Pulmonary artery endothelial cell (primary cell): ENCODE measurements at places on chromosomes 1 and 21.

GRCh38 chr1:59553371-59553770 is 256.5 kb downstream of the FGGY start:
- DNase-seq: no peak

DNA sequence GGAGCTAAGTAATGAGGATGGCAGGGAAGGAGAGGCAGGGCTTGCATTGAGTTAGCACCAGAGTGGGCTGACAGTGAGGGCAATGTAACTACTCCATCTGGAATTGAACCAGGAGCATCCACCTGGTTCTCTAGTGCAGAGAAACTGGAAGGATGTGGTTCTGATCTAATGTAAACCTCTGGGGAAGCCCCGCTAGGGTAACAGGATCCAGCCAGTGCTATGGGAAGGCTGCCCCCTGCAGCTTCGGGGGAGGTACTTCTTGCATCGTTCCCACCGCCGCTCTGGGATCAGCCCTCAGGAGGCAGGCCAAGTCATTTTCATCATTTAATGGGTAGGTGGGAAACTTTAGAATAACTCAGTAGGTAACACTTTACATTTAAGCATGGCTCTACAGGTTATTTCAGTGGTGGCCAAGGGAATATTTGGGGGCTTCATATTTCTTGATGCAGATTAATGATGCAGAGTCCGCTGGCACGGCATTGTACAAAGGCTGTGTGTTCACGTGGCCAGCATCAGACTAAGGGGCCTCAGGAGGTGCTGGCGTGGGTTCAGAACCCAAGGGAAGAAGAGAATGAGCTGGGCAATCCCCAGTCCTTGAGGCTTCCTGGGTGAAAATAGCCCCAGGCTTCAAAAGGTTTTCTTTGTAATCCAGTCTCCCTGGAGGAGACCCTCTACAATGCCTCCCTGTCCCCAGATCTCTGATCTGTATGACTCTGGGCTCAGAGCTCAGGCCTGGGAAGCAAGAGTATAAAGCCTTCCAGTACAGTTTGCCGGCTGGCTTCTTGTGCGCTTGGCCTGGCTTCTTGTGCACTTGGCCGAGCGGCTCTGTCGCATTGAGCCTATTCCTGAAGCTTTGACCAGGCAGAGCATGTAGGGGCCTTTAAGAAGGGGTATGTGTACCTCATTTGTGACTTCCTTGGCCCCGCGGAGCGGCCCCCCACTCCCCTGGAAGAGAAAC is 26.4 kb upstream of the KAZN start:
- no peak for DNase-seq

DNA sequence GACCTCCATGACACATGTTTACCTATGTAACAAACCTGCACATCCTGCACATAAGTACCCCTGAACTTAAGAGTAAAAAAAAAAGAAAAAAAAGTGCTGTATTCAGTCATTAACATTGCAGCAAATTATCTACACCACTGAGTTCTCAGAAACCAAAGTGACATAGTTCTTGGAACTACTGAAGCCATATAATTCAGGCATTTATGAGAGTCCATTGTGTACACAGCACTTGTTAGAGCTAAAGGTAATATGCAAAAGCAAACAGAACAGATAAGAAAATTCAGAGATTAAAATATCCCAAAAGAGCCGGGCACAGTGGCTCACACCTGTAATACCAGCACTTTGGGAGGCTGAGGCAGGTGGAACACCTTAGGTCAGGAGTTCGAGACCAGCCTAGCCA is 38.0 kb downstream of the F5 start:
- DNase-seq: no peak

DNA sequence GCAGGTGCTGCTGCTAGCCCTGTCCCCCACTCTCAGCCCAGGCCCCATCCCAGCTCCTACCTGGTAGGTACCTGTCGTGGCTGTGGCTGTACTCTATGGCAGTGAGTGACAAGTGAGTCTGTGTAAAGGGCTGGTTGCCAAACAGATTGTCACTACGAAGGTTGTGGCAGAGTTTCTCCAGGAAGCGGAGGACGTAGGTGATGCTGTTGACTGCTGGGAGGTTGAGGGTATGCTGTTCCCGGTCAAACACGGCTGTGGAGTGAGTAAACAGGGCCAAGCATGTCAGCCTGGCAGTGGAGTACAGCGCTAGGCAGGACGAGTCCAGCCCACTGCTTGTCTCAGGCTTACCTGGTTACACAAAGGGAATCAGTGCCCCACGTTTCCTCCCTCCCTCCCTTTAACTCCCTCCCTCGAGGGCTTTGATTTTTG is 24.8 kb upstream of the SLFNL1 start:
- DNase-seq: no peak

DNA sequence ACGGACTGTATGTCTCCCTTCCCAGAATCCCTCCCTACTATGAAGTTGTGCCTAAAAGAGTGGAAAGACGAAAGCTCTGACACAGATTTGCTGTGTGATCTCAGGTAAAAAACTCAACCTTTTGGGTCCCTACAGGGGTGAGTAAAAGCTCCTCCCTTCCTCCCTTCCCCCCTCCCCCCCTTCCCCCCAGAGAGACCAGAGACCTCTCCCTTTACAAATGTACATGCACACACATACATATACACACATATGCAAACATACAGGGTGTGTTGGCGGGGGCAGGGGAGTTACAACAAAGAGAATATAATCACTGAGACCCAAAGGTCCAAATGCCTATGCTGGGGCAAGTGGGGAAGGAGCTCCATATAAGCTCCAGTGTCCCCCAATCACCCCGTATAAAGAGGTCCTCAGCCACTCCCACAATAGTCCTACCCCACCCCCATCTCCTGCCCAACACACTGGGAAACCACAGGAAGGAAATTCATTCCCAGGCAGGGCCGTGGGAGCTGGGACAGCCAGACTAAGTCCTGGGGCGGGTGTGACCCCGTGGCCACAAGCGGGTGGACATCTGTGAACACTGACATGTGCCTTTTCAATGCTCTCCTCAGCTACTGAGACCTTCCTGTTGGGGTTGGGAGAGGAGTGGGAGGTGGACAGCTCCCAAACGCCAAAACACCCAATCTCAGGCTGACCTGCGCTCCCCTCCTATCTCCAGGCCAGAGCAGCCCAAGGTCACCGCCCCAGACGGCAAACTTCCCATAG is 2.0 kb downstream of the MEF2D start:
- no peak for DNase-seq

DNA sequence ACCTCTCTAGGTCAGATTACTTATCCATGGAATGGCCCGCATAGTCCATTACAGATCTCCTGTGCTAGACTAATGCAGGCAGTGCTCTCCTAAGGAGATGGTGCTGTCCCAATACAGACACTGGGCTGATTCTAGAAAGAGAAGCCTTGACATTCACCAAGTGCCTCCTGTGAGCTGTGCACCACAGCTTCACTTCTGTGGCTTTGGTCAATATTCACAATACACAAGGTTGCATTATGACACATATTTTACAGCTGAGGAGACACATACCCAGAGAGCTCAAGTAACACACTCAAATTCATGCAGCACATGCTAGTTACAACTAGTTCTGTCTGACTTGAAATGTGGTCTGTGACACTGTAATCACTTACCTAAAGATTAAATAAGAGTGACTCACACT is 59.4 kb upstream of the LRRC8B start:
- DNase-seq: no peak

- no peak for DNase-seq
Measured at GRCh38 chr1:6603238-6603914, 707 bp upstream of the KLHL21 start.
